ENCODE measurements at places on chromosomes 11 and 22.

DNA sequence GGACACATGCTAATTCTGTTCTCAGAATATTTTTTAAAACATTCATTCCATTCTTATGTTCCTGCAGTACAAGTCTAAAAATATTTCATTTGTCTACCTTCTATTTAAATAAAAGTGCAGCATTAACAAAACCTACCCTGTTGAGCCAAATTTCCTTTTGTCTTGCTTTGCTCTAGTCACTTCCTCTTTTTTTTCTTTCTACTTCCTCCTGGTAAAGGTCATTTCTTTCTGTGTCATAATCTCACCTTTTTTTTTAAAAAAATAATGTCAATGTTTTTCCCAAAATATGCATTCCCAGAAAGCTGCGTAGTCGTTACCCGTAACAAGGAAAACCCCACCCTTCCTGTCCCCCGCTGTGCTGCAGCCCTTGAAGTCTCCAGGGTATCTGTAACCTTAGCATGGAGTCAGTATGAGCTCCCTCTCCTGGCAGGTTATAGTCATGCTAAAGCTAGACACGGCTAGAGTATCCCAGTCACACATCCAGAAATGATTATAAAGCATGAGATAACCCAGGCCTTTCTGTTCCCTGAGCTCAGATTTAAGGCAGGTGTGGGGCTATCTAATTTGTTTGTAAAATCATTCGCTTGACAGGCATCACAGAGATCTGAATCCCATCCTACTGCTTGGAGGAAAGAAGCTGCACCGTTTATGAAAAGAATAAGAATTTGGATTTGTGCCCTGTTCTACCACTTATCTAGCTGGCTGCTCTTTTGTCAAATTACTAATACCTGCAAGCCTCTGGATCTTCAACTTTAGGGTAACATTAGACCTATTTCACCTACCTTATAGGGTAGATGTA lies 51.1 kb upstream of the EED start:
- DNase-seq, result peak; percentile 45

DNA sequence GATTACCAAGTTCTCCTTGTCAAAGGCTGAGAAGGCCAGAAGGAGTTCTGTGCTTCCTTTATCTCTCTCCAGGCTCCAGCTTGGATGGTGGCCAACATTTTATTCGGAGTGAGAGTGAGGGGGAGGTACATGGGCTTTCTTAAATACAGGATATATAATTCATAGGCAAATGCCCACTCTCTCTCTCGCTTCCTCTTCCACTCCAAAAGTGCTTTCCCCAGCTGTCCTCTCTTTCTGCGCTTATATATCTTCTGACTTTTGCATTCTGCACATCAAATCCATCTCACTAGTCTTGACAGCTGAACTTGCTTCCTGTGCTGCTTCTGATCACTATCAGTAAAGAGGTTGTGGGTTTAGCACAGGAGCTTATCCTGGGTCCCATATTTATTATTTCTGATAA lies 125.4 kb upstream of the ARHGAP20 start:
- no peak for DNase-seq

- DNase-seq, result no peak
Observed at GRCh38 chr22:27596133-27596870, 205.3 kb downstream of the MN1 start.

DNA sequence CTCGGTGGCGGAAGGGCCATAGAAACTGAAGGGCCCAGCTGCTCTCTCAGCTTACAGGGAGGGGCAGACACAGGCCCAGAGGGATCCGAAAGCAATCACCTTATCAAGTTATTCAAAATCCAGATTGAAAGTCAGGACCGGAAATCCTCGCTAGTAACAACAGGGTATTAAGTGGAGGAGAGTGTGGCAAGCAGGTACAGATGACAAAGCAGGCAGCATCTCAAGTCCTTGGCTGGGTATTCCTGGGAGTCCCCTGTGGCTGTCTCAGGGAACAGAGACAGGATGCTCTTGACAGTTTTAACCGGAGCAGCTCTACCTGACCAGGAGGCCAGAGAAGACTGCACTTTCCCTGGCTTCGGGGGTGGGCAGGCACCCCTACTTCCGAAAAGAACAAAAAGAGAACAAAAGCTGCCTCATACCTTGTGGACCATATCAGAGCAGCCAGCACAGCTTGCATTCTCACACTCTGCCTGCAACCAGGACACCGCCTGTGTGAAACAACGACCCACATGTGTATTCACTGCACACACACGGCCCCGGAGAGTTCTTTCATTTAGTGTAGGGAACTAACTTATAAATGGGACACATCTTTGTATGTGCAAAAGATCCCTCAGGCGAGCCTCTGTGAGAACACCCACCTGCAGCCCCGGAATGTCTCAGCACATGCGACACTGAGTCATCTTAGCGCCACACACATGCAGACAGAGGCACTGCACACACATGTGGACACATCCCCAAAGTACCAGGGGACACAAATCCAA lies 78.3 kb downstream of the MICAL3 start:
- DNase-seq, result no peak

GRCh38 chr11:298406-299065 lies 790 bp downstream of the IFITM5 start:
- no peak for DNase-seq

DNA sequence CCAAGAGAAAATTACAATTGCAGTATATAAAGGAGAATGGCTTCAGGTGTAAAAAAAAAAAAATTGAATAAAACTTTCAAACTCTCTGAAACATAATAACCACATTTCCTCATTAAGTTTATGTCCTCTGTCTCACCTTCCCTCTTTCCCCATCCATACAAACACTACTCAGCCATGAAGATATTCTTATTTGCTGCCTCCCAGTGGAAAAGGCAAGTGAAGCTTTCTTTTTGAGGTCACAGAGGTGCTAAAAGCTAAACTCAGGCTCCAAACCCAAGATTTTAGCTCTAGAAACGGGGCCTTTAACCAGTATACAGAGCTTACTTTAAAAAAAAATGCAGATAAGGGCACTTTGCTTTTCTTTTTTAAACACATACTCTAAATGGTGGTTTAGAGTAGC lies 1568.5 kb downstream of the FAM181B start:
- DNase-seq, result no peak

DNA sequence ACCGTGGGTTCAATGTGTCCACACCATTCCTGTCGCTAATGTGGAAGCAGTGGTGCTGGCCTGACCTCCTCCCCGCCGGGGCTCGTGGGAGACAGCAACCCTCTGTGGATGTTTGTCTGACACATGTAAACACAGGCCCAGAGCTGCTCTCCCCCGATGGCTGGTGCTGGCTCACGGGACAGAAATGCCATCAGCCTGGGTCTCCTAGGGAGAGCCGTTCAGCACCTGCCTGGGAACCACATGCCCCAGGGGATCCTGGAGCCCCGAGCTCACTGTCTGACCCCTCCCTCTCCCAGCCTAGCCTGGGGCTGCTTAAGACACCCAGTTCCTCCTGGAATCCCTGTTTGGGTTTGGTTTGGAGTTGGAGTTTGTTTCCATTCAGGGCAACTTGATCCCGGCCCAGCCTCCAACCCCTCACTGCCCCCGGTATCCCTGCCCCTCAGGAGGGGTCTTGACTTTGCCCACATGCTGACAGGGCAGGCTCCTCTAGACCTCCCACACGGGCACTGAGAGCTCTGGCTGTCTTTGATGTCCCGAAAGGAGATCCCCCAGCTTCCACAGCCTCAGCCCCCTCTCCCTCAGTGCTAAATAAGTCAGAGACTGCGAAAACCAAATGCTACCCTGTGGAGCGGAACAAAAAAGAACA lies 50.9 kb upstream of the WNT11 start:
- no peak for DNase-seq

DNA sequence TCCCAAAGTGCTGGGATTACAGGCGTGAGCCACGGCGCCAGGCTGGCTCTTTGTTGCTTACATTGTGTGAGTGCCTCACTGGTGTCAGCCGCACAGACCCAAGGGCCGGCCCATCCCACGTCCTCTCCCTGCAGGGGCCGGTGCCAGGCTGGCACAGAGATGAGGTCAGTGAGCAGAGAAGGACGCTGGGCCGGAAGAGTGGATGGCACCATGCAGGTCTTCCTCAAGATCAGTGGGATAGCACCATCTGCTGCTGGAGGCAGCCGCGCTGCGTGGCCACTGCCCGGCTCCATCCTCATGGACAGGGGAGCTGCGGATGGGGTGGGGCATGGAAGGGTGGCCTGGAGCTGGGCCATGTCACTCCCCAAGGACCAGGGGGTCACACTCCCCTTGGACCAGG lies 22.0 kb upstream of the FGF4 start:
- DNase-seq, result no peak

- no peak for DNase-seq
Observed at GRCh38 chr11:18012122-18012905, 533 bp downstream of the SERGEF start.

- no peak for DNase-seq
Observed at GRCh38 chr11:47271961-47272661, 2.2 kb downstream of the MADD start.

GRCh38 chr11:120840661-120841060 lies 183.2 kb upstream of the TBCEL start:
- no peak for DNase-seq

- no peak for DNase-seq
Observed at GRCh38 chr11:44034639-44035038, 13.1 kb upstream of the ACCSL start.
